ENCODE measurements at places on chromosomes 7 and 10. TPM values are rescaled to one million over a fixed set of nuclear protein-coding genes. Genes with fewer than 3 reads are reported as not detected.

- DNase-seq: no peak
Measured at GRCh38 chr10:113475381-113475807, 77.5 kb upstream of the HABP2 start.

GRCh38 chr7:84113286-84113685 is 81.3 kb downstream of the SEMA3A start:
- peak; percentile 74 for DNase-seq

GRCh38 chr10:71089162-71089561 is 123.2 kb upstream of the UNC5B start:
- DNase-seq: no peak

Gene POM121L12
- not detected for total RNA-seq

Gene FAM131B
- 0.13 TPM for total RNA-seq

Gene EIF4H
- 390 TPM for total RNA-seq

Gene ADRA2A
- not detected for total RNA-seq

Gene ANKRD1
- 321 TPM for total RNA-seq
